ENCODE measurements at places on chromosomes 1 and 21. TPM values are rescaled to one million over a fixed set of nuclear protein-coding genes. Genes with fewer than 3 reads are reported as not detected.

The LY9 gene
- total RNA-seq = 127 TPM

- no peak for DNase-seq
These were observed 12.7 kb upstream of the CD101 start for GRCh38 chr1:116988908-116989307.

GRCh38 chr21:27776925-27777553 lies 810.2 kb upstream of the ADAMTS5 start:
- no peak for DNase-seq

DNA sequence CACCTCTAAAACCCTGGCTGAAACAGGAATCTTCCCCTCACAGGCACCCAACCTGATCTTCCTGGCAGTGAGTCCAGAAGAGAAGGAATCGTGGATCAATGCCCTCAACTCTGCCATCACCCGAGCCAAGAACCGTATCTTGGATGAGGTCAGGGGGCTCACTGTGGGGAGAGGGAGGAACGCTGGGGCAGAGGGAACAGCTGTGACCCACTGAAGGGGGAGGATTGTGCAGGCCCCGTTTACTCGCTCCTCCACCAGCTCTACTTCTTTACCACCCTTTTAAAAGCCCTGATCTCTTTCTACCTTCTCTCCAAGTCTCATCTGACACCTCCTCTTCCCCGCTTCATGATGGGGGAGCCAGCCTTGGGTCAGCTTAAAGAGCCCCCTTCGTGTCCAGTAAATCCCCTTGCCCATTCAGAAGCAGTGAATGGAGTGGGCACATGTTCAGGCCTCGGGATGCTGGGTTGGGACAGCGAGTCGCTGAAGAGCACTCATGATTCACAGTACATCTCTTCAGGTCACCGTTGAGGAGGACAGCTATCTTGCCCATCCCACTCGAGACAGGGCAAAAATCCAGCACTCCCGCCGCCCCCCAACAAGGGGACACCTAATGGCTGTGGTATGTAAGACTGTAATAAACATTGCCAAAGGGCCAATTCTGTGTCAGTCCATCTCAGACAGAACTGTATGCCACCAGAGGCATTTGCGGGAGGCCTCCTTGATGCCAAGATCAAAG lies 7.3 kb downstream of the PLEKHO1 start:
- DNase-seq = no peak

DNA sequence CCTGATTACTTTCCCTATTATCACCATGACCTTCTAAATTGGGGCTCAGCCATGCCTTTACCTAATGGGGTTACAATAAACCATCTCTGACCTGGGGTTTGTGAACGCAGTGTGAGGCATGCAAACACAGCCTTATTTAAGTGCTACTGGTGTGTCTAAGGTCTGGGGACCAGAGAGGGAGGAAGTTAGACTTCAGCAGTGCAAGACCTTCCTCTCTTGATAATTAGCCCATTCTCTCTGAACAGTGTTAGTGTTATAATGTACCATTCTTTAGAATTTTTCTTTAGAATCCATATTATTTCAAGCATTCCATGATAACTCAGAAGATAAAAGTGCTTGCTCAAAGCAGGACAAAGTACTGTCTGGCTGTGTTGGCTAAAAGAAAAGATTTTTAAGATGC lies 10.5 kb upstream of the LRRC8D start:
- DNase-seq = no peak
